ENCODE measurements at places on chromosomes 16 and 17.

GRCh38 chr17:73261617-73261951 is at the start of gene CPSF4L:
Gene CPSF4L, minus strand, starts transcription at chr17:73261880. Its CDS starts 62 bp downstream, at chr17:73261818.
- DNase-seq, result no peak

- DNase-seq, result no peak
These were observed 169.4 kb downstream of the IRX5 start for GRCh38 chr16:55100100-55100499.

DNA sequence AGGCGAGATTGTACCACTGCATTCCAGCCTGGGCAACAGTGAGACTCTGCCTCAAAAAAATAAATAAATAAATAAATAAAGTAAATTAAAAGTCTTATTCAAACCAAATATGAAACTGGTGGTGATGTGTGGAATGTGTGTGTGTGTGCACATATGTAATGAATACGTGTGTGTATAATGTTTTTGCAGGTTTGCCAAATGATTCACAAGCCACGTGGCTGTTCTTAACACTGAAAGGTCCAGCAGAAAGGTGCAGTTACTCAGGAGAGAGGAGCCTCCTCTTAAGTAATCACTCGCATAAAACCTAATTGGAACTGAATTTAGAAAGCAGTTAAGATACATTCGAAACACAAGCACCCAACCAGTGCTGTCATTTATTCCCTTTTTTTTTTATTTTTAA is 22.9 kb downstream of the GDE1 start:
- no peak for DNase-seq

DNA sequence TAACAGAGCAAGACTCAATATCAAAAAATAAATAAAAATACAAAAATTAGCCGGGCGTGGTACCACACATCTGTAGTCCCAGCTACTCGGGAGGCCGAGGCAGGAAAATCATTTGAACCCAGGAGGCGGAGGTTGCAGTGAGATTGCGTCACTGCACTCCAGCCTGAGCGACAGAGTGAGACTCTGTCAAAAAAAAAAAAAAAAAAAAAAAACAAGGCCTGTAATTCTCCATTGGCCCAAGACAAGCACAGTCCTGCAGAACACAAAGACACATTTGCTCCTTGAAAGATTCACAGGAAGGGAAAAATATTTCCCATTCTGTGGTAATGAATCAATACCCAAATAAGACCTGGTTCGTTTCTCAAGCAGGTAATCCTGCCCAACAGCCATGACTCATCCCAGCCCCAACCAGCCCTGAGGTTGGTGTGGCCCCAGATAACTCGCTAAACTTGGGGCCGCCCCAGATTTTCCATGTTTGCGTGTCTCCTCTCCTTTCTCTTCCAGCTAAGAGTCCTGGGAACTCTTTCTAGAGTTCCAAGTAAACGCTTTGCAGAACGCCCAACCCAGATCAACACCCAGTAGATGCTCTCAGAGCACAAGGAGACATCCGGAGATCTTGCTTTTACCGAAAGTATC is 40.3 kb upstream of the SNN start:
- no peak for DNase-seq

GRCh38 chr16:87245511-87245910 is 71.7 kb downstream of the C16orf95 start:
- no peak for DNase-seq

- DNase-seq, result no peak
These were observed 62.7 kb downstream of the SNX20 start for GRCh38 chr16:50618238-50618918.

GRCh38 chr17:66767154-66767933 is 67.6 kb upstream of the CACNG5 start:
- DNase-seq, result no peak

- no peak for DNase-seq
These were observed 305.9 kb downstream of the PMP22 start for GRCh38 chr17:14959106-14959648.

DNA sequence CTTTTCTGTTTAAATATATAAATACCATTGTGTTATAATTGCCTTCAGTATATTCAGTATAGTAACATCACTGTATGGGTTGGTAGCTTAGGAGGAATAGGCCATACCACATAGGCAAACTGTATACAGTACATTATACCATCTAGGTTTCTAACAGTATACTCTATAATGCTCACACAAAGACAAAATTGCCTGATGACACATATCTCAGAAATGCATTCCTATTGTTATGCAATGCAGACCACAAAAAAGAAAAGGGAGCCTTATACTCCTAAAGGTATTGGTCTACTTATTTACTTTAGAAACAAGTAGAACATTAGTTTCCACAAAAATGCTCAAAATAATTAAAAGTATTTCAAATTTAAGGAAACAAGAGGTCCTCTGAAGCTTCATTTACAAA is 47.9 kb downstream of the SETD6 start:
- no peak for DNase-seq
